ENCODE measurements at places on chromosomes 16 and 17.

- no peak for DNase-seq
Observed at GRCh38 chr17:58706351-58707140, 14.1 kb downstream of the RAD51C start.

DNA sequence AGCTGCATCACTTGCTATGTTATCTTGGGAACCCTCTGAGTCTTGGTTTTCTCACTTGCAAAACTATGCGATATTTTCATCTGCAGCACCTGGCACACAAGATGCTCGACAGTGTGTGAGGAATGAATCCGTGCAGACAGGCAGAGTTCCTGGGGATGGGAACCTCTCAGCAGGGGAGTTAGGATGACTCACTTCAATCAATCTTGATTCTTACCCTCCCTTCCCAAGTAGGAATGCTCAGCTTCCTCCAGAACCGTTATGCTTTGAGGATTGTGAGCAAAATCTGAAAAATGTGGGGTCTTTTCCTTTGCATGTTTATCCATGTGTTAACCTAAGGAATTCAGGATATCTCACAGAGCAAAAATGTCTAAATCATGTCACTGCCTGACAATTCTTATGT, 68.9 kb upstream of the HNF1B start:
- DNase-seq = no peak

DNA sequence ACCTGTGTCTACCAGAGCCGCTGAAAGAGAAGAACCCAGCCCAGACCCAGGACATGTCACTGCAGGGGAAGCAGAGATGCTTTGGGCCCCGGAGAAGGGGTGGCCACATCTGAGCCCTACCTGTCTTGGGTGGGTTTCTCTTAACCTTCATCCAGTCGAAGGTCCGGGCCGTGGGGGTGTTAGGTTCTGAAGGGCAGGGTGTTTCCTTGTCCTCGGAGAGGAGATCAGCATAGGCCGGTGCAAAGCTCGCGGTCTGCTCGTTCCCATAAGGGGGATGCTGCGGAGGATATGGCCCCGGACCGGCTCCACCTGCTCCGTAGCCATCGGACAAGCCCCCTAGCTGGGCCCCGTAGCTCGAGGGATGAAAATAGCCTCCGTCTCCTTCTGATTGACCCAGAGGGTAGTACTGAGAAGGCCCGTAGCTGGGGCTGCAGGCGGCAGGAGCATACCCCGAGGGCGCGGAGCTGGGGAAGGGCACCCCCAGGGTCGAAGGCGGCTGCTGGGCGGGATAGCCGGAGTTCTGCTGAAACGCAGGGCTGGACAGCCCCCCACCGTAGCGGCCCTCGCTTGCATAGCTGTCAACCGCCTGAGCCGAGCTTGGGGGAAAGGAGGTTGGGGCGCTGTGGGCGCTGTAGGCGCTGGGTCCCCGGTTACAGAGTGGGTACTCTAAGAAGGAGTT, 464 bp downstream of the HOXB1 start:
- no peak for DNase-seq

- no peak for DNase-seq
Observed at GRCh38 chr16:69859105-69859989, 91.8 kb upstream of the CLEC18A start.

Data from substantia nigra (tissue), 51 donors.